ENCODE measurements at places on chromosomes 7 and 10.
A peak's percentile ranks its signal among the peaks of the same experiment; 100 is the strongest.

- DNase-seq: no peak
Measured at GRCh38 chr10:360653-361052, 225.4 kb downstream of the ZMYND11 start.

DNA sequence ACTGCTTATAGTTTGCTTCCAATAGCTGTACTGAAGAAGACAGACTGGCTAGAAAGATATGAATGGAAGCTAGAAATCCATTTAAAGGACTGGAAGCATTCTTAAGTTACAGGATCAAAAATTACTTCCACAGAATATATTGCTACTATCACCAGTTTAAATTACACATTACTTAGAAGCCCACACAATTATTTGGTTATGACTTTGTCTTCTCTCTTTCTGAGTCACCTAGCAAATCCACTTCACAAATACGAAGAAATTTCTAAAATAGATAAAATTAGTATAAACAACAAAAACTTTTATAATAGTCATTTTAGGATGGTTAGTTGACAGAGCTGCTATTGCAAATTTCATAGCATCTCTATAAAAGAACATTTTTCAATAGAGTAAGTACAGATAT lies 108.1 kb downstream of the SNX13 start:
- no peak for DNase-seq

GRCh38 chr10:83983578-83984255 lies 155.6 kb upstream of the GHITM start:
- DNase-seq: peak; percentile 36

DNA sequence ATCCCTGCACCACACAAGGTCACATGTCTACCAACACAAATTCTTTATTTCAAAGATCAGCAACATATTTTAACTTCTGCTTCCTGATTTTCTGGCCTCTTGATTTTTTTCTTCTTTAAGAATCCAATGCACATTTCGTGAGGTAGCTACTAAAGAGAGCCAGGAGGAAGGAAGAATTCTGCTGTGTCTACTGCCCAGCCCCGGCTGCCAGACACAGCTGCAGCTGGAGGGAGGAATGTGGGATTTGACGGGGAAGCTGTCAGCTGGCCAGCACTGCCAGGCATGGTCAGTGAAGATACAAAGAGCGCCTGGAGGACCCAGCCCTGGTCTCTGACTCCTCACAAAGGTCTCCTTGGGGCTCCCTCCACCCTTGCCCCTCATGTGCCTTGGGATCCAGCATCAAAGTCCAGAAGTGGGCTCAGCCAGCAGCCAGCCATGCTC lies 6.9 kb upstream of the AOC1 start:
- no peak for DNase-seq

DNA sequence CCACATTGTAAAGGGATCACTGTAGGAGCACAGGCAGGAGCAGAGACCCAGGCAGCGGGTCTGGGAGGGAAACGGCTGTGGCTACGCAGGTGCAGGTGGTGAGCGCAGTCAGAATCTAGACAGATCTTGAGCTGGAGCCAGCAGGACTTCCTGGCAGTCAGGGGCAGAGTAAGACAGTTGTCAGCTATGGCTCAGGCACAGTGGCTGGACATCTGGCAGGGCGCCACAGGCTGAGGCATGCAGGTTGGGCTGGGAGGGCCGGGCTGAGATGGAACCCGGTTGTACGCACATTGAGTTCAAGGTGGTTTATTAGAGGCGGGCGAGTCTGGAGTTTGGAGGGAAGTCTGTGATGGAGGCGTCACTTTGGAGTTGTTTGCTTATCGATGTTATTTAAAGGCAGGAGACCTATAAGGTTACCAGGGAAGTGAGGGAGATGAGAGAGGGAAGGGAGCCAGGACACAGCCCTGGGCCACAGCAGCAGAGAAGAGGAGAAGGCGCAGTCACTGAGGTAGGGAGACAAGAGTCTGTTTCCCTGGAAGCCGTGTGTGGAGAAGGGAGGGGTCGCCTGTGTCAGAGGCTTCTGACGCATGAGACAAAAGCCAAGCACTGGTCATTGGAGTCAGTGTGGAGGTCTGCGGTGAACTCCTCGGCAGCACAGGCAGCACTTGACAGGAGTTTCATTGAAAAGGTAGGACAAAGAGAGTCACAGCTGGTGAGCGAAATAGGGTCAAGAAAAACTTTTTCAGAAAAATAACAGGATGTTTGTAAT lies 73.8 kb downstream of the LANCL2 start:
- DNase-seq: peak; percentile 88

DNA sequence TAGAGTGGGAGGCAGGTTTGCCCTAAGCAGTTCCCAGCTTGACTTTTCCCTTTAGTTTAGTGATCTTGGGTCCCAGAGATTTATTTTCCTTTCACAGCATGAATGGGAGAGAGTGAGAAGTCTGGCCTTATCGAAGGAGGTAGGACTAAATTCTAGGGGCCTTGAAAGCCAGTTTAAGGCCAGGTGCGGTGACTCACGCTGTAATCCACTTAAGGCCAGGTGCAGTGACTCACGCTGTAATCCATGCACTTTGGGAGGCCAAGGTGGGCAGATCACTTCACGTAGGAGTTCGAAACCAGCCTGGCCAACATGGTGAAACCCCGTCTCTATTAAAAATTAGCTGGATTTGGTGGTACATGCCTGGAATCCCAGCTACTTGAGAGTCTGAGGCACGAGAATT lies 392.2 kb downstream of the ACTR3B start:
- no peak for DNase-seq

GRCh38 chr10:7102084-7102483 lies 308.8 kb downstream of the SFMBT2 start:
- no peak for DNase-seq

DNA sequence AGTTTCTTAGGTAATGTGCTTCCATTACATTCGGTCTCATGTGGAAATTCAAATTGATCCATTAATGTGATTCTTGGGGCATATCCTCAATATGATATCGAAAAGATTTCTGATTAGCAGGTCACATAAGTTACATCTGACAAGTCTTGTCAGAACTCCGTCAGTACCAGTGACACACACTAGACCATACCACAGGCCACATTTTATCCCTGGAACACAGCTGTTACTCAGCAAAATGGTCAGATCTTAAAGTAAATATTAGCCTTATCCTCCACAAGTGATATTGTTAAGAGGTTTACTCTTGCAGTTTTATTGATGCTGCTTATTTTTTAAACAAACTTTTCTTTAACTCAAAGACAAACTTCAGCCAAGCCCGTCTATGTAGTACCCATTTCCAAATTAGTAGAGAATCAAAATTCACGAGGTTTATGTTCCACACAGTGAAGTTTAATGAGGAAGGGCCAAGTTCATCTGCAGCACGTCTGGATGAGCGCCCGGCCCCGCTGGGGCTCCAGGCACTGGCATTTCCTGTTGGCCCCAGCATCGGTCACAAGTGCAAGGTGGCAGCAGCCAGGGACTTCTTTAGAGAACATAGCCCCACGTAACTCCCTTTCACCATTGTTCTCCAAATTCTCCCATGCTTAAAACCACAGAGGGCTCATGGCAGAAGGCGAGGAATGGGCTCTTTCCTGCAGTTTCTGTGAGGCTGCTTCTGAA lies 132.2 kb downstream of the VIPR2 start:
- DNase-seq: peak; percentile 55
